Activated CD4-positive, alpha-beta T cell treated with anti-CD3 and anti-CD28 coated beads, Interleukin-2, amount 10 ng/mL, durations not matched to agents 24 days and 14 days (primary cell): ENCODE measurements at places on chromosomes 5 and 9. TPM values are rescaled to one million over a fixed set of nuclear protein-coding genes. Genes with fewer than 3 reads are reported as not detected.

AQP7 gene
- not detected in 2 replicates for total RNA-seq

DNA sequence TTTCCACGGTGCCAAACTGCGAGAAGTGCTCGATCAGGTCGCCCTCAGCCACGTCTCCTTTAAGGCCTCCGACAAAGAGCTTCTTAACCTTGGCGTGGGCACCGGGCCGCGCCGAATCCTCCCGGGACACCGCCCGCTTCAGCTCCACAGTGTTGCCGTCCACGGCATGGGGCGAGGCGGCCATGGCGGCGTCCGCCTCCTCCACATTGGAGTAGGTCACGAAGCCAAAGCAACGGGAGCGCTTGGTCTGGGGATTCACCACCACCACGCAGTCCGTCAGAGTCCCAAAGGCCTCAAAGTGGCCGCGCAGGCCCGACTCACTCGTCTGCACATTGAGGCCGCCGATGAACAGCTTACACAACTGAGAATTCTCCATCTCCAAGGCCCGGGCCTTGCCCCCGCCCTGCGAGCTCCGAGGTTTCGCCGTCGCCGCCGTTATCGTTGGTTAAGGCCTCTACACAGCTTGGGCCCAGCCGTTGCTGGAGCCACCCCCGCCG, 424 bp downstream of the HNRNPA0 start:
- peak overlapping the region; percentile 100 for H3K27ac ChIP-seq
- H3K4me3 ChIP-seq = peak overlapping the region; percentile 93
- H3K4me1 ChIP-seq = peaks cover 26% of the 10 kb centered on the region
- no peak for DNase-seq
- peaks cover 7% of the 10 kb centered on the region for H3K27me3 ChIP-seq

PGGT1B gene
- total RNA-seq = 37.9 and 42.0 TPM in 2 replicates

GRCh38 chr5:7728076-7728475, 122.9 kb downstream of the CFAP90 start:
- no peaks in the 10 kb centered on the region for H3K36me3 ChIP-seq
- no peaks in the 10 kb centered on the region for H3K27me3 ChIP-seq
- H3K4me1 ChIP-seq = no peaks in the 10 kb centered on the region

DNA sequence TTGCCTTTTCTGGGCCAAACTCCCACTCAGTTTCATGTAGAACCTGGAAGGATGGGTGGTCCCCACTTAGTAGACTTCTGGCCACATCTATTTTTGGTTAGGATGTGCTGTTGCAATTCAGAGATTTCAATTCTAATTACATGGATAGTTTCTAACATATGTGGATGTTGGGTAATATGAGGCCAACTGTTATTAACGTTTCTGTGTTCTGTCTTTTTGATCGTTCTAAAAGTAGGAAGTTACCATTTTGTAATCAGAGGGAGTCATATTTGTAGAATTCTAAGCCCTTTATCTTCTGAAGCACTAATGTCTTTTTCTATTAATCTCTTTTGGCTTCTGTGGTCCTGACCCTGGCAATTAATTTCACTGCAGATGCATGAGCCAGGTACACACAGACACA, 141.6 kb upstream of the SPEF2 start:
- no peak for DNase-seq

- H3K27ac ChIP-seq = no peak overlapping the region
- no peaks in the 10 kb centered on the region for H3K27me3 ChIP-seq
- no peak overlapping the region for H3K4me3 ChIP-seq
These were observed 478.8 kb upstream of the ADAMTS16 start for GRCh38 chr5:4661326-4661725.

SAXO1 gene
- not detected in 2 replicates for total RNA-seq

GRCh38 chr9:90569511-90569910, 73.1 kb downstream of the DIRAS2 start:
- DNase-seq = no peak
- peaks cover 25% of the 10 kb centered on the region for H3K27me3 ChIP-seq
- H3K4me1 ChIP-seq = no peaks in the 10 kb centered on the region
- no peak overlapping the region for H3K4me3 ChIP-seq
- no peak overlapping the region for H3K27ac ChIP-seq

DNA sequence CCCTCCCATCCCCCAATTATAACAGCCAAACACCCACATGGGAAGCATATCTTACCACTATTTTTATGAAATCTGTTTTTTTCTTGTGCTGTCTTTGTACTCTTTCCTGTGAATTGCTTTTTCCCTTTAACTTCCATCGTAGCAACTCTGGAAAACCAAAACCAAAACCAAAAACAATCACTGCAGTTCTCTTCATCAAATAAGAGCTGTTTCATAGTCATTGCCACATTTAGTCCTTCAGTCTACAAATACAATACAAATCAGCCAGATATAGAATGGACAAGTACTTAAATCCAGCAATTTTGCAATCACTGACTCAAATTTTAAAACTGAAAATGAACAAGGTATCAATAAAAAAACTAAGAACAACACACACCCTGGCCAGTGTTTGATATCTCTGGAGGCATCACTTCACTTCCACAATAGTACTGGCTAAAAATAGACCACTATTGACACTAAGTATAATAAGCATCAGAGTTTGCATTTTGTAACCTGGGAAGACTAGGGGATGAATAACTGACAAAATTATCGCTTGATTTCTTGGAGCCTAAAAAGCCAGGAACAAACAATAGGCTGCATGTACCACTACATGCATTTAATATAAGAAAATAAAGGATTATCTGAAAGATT, 5.4 kb downstream of the PUM3 start:
- peak overlapping the region; percentile 3 for H3K27ac ChIP-seq
- DNase-seq = no peak
- peaks cover 29% of the 10 kb centered on the region for H3K4me1 ChIP-seq
- no peaks in the 10 kb centered on the region for H3K27me3 ChIP-seq

GRCh38 chr5:140083120-140083519, 30.8 kb upstream of the PURA start:
- H3K27ac ChIP-seq = no peak overlapping the region
- no peak for DNase-seq
- peaks cover 42% of the 10 kb centered on the region for H3K27me3 ChIP-seq

- peaks cover 1% of the 10 kb centered on the region for H3K36me3 ChIP-seq
- H3K4me3 ChIP-seq = no peak overlapping the region
- H3K27ac ChIP-seq = no peak overlapping the region
- H3K4me1 ChIP-seq = peaks cover 2% of the 10 kb centered on the region
These were observed 253.8 kb upstream of the POU5F2 start for GRCh38 chr5:93995126-93995621.

- DNase-seq = no peak
- H3K4me3 ChIP-seq = no peak overlapping the region
- no peaks in the 10 kb centered on the region for H3K4me1 ChIP-seq
These were observed 78.2 kb upstream of the SPINK5 start for GRCh38 chr5:147985608-147986007.

- DNase-seq = no peak
- H3K4me1 ChIP-seq = peaks cover 2% of the 10 kb centered on the region
- no peaks in the 10 kb centered on the region for H3K36me3 ChIP-seq
- H3K27ac ChIP-seq = no peak overlapping the region
These were observed 64.1 kb upstream of the HSPA9 start for GRCh38 chr5:138639326-138639725.

DNA sequence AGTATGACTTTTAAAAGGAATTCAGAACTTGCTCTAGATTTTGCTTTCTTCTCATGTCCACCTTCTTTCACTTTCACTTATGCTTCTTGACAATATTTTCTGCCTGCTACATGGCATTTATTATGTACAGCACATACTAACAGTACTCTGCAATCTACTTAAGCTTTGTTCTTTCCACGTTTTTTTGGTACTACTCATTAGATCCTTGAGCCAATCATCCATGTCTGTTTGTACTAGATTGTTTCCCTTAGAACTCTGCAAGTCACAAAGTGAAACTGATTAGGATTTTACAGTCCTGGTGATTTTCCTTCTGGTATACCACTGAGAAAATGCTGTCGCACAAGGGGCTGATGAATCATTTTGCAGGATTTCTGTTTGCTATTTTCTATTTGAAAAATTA, 78.3 kb downstream of the PARP8 start:
- H3K4me1 ChIP-seq = peaks cover 51% of the 10 kb centered on the region
- no peak for DNase-seq
- peaks cover 11% of the 10 kb centered on the region for H3K36me3 ChIP-seq
- peak overlapping the region; percentile 90 for H3K4me3 ChIP-seq
- H3K27ac ChIP-seq = peak overlapping the region; percentile 91
- H3K27me3 ChIP-seq = no peaks in the 10 kb centered on the region

IRX2 gene
- total RNA-seq = not detected in 2 replicates
